ENCODE measurements at places on chromosomes 13 and 19. TPM values are rescaled to one million over a fixed set of nuclear protein-coding genes. Genes with fewer than 3 reads are reported as not detected.

Gene TSSK6
- total RNA-seq, result 3.6 TPM

Gene ADGRE3
- not detected for total RNA-seq

Gene PODNL1
- total RNA-seq, result 2.5 TPM

Gene IRGC
- not detected for total RNA-seq

Gene PNMA8C
- total RNA-seq, result not detected

Gene KRTDAP
- 13.7 TPM for total RNA-seq

Gene MYO1F
- not detected for total RNA-seq

Gene ARHGAP45
- 4.6 TPM for total RNA-seq
